ENCODE measurements at places on chromosomes 2 and 18.

DNA sequence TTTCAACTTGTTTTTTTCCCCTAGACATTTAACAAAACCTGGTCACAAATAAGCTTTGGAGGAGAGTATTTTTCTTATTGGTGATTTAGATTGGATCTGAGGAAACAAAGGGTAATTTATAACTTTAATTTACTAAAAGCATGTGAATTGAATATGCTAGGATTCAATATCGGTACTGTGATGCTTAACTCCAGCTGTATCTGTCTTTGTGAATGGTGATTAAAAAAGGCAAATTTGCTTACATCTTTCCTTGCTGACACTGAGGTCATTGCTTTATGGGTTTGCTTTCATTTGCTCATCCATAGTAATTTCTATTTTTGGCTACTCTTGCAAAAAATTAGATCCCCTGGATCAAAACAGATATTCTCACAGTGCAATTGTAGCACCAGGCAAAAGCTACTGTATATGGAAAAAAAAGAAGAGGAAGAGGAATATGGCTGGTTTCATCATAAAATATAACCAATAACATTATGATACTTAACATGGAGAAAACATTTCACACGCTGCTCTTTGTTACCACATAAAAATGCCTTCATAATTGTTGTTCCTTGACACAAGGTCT is 832.0 kb upstream of the ZEB2 start:
- DNase-seq, result no peak

DNA sequence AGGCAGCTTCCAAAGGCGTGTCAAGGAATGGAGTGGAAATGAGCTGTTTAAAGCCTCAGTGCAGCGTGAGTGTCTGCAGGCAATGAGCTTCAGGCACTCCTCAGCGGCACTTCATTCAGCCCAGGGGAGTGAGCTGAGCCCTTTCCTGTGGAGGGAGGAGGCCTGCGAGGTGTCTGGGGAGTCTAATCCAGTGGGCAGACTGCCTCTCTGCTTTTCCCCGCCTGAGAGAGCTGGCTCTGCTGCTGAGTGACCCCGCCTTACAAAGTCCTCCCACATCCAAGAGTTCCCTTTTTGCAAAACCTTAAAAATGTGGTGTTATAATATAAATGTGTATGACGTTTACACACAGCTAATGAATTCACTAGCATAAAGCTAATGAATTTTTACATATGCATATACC is 7.0 kb upstream of the LDLRAD4 start:
- DNase-seq, result no peak

GRCh38 chr2:50879457-50879856 is 152.5 kb downstream of the NRXN1 start:
- no peak for DNase-seq

GRCh38 chr2:209719034-209719433 is 52.6 kb upstream of the UNC80 start:
- no peak for DNase-seq

- no peak for DNase-seq
Measured at GRCh38 chr2:160431441-160431840, 62.2 kb downstream of the RBMS1 start.

GRCh38 chr18:67023059-67023458 is 419.2 kb upstream of the CDH19 start:
- DNase-seq, result no peak

GRCh38 chr2:147182260-147182659 is 662.6 kb upstream of the ACVR2A start:
- no peak for DNase-seq

- DNase-seq, result no peak
Measured at GRCh38 chr2:120625865-120626560, 109.7 kb upstream of the GLI2 start.

All from fibroblast of skin of back (primary cell).